ENCODE measurements at places on chromosomes 2 and 18. TPM values are rescaled to one million over a fixed set of nuclear protein-coding genes. Genes with fewer than 3 reads are reported as not detected.

The PPP1R1C gene
- total RNA-seq, result 0.97 TPM

- peaks cover 1% of the 10 kb centered on the region for H3K27me3 ChIP-seq
- H3K4me1 ChIP-seq, result peaks cover 2% of the 10 kb centered on the region
- no peak overlapping the region for H3K4me3 ChIP-seq
Measured at GRCh38 chr2:182824767-182825158, 41.7 kb downstream of the FRZB start.

GRCh38 chr2:217905395-217905794 is 97.4 kb downstream of the TNS1 start:
- H3K4me1 ChIP-seq, result peaks cover 33% of the 10 kb centered on the region
- peaks cover under 1% of the 10 kb centered on the region for H3K36me3 ChIP-seq
- peaks cover 15% of the 10 kb centered on the region for H3K27me3 ChIP-seq

DNA sequence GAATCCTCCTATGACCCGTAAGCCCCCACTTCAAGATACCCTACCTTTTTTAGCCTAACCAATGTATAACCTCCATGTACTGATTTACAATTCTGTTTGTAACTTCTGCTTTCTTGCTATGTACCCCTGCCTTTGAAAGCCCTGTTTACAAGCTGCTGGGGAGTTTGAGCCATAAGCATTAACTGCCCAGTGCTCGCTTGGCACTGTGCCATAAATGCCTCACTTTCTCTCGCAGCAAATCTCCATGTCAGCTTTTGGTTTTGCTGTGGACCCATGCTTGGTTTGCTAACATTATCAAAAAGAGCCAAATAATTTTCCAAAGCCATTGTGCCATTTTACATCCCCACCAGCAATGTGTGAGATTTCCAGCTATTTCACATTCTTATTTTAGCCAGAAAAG is 51.8 kb downstream of the TEX51 start:
- no peak for DNase-seq
- no peaks in the 10 kb centered on the region for H3K36me3 ChIP-seq
- no peaks in the 10 kb centered on the region for H3K4me1 ChIP-seq

DNA sequence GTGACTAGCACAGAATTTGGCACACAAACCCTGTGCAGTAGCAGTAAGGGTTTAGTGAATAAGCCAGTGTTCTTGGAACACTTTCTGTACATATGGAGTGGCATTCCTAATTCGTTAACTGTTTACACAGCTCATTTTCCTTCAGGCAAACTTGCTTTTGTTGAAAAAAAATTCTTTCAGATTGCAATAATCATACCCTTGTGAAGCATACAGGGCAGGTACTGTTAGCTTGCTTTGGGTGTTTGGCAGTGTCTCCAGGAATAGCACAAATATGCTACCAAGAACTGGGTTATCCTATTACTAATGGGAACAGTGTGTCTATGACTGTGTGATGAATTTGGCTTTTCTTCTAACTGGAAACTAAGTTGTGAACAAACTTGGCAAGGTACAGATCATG is 33.4 kb downstream of the UGP2 start:
- peaks cover 3% of the 10 kb centered on the region for H3K4me1 ChIP-seq
- H3K36me3 ChIP-seq, result peaks cover 20% of the 10 kb centered on the region
- H3K4me3 ChIP-seq, result no peak overlapping the region
- no peak overlapping the region for H3K27ac ChIP-seq
- peaks cover 2% of the 10 kb centered on the region for H3K27me3 ChIP-seq

The DES gene
- total RNA-seq, result 0.10 TPM

- peak; percentile 68 for DNase-seq
- H3K27me3 ChIP-seq, result peaks cover 7% of the 10 kb centered on the region
- peaks cover 25% of the 10 kb centered on the region for H3K4me1 ChIP-seq
- H3K36me3 ChIP-seq, result no peaks in the 10 kb centered on the region
- no peak overlapping the region for H3K27ac ChIP-seq
Measured at GRCh38 chr2:172556284-172557033, 569 bp downstream of the PDK1 start.

- DNase-seq, result no peak
- no peak overlapping the region for H3K27ac ChIP-seq
- H3K4me1 ChIP-seq, result peaks cover 4% of the 10 kb centered on the region
- H3K27me3 ChIP-seq, result no peaks in the 10 kb centered on the region
Measured at GRCh38 chr18:76260941-76261472, 234.0 kb downstream of the ZNF516 start.

The IAH1 gene
- total RNA-seq, result 37.5 TPM

The GALNT3 gene
- 3.6 TPM for total RNA-seq

GRCh38 chr2:9113262-9113661 is 93.3 kb upstream of the ASAP2 start:
- peaks cover 6% of the 10 kb centered on the region for H3K27me3 ChIP-seq
- DNase-seq, result no peak
- peaks cover 4% of the 10 kb centered on the region for H3K4me1 ChIP-seq
- no peaks in the 10 kb centered on the region for H3K36me3 ChIP-seq

DNA sequence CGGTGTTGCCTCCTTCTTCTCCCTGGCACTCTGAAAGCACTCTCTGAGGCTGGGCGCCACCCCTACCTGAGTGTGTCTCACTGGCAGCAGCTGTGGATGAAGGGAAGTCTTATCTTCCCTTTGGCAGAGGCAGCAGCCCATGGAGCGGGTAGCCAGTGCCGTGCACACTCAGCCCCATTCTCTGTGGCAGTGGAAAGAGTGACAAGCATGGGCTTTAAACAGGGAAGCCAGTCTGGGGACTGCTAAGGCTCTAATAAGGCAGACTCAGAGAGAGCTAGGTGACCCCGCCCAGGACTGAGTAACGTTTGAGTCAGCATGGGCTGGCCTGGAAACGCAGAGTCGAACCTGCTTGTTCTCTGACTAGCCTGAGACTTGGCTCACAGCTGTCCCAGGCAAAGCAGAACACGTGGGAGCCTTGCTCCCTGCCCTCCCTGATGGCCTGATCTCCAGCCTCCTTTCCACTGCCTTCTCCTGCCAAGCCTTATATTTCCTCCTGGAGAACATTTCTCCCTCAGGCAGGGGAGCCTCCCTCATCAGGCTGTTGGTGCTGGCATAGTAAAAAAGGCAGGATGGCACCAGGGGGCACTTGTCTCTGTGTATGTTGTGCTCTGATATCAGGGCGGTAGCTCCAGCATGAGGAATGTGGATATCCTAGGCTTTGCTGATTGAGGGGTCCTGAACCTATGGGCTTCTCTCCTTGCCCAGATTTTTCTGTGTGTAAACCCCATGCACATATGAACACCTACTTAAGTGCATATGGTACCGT is 93.9 kb upstream of the LGALSL start:
- H3K27ac ChIP-seq, result no peak overlapping the region
- H3K27me3 ChIP-seq, result peaks cover 9% of the 10 kb centered on the region
- H3K4me3 ChIP-seq, result no peak overlapping the region
- H3K4me1 ChIP-seq, result peaks cover 27% of the 10 kb centered on the region
- no peak for DNase-seq
- no peaks in the 10 kb centered on the region for H3K36me3 ChIP-seq

DNA sequence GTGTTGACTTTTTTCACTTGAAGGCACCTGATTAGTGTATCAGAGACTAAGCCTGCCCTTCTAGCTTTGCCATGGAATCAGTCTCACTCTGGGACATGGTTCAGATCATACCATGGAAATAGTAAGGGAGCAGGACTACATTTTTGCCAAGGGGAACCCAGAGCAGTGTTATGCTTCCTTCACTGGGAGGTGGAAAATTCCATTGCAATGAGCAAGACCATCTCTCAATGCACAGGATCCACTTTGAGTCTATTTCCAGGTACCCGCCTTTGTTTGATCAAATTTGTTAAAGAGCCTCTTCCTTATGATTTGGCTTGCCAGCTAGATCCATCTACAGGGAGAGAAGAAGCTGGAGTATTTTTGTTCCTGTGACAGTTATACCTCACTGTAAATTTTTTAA is 395.8 kb downstream of the MTX2 start:
- H3K27me3 ChIP-seq, result no peaks in the 10 kb centered on the region
- H3K4me1 ChIP-seq, result peaks cover 9% of the 10 kb centered on the region
- DNase-seq, result no peak

DNA sequence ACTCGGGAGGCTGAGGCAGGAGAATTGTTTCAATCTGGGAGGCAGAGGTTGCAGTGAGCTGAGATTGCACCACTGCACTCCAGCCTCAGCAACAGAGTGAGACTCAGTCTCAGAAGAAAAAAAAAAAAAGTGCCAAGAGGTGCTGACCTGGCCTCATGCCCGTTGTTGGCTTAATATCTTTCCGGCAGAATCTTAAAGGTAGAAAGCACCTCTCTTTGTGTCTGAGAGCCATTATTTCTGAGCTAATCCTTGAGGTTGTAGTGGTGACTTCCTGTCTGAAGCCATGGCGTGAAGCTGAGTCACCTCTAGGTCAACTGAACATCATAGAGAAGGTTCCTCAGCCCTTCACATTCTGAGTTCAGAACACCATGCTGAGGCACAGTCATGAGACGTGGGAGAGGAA is 60.4 kb downstream of the WDSUB1 start:
- peaks cover 10% of the 10 kb centered on the region for H3K27me3 ChIP-seq
- H3K4me3 ChIP-seq, result no peak overlapping the region
- peaks cover 67% of the 10 kb centered on the region for H3K36me3 ChIP-seq
- DNase-seq, result no peak
- peak overlapping the region; percentile 19 for H3K27ac ChIP-seq

DNA sequence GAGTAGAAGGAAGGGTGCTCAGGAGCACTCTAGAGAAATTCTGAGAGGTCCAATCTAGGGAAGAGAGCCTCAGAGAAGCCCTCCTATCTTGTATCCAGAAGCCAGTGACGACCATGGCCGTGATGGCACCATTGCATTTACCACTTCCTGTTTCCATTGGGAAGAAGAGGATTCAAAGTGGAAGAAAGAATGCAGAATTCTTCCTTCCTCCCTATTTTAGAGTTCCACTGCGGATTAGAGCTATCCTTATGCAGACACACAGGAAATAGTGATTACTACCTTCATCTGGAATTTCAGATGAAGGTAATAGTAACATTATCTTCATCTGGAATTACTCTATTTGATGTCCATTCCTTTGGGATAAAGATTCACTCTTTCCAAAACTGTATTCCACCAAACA is 45.6 kb upstream of the PCBP1 start:
- H3K4me3 ChIP-seq, result no peak overlapping the region
- DNase-seq, result no peak
- no peaks in the 10 kb centered on the region for H3K27me3 ChIP-seq
- H3K27ac ChIP-seq, result peak overlapping the region; percentile 19
- H3K36me3 ChIP-seq, result peaks cover 4% of the 10 kb centered on the region

The PDE6D gene
- 29.3 TPM for total RNA-seq

DNA sequence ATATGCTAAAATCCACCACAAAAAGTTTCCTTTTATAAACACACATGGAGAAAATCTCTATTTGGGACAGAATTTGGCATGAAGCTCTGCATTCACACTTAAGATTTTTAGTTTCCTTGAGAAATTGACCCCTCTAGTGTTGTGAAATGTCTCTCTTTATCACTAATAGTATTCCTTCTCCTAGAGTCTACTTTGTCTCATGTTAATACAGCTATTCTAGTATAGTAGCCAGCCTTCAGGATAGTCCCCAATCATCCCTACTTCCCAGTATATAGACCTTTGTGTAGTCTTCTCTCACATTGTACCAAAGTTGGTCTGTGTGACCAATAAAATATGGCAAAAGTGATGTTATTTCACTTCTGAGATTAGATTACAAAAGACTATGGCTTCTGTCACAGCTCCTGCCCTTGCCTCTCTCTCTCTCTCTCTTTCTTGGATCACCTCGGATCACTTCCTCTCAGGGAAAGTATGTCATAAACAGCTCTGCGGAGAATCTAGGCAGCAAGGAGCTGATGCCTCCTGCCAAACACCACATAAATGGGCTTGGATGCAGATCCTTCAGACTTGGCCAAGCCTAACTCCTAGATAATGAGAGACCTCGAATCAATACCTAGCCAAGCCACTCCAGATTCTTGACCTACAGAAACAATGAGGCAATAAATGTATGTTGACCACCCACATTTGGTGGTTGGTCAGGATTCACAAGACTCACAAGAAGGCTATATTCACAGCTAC is 59.7 kb upstream of the NABP1 start:
- DNase-seq, result no peak
- no peaks in the 10 kb centered on the region for H3K36me3 ChIP-seq
- H3K4me1 ChIP-seq, result no peaks in the 10 kb centered on the region
- H3K27ac ChIP-seq, result no peak overlapping the region

- peaks cover 15% of the 10 kb centered on the region for H3K27me3 ChIP-seq
- peaks cover 9% of the 10 kb centered on the region for H3K36me3 ChIP-seq
- peak overlapping the region; percentile 99 for H3K27ac ChIP-seq
- peak overlapping the region; percentile 98 for H3K4me3 ChIP-seq
- H3K4me1 ChIP-seq, result peaks cover 29% of the 10 kb centered on the region
Measured at GRCh38 chr18:3246635-3247239, 864 bp upstream of the MYL12A start.

DNA sequence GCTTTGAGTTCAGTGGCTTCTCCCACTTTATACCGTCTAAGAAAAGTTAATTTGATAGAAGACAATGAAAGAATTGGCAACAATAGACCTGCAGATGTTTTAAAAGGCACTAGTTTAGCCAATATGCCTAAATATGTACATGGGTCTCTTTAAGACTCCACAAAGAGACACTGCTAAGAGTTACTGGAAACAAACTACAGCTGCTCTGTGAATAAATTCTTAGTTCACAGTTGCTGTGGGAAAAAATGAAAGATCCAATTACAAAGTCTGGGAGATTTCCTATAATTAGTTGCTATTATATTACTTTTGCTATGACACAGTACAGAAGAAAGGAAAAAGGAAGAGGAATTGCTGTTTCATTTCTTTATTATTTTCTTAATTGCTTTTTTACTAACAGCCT is 34.3 kb downstream of the SCN9A start:
- H3K4me3 ChIP-seq, result no peak overlapping the region
- H3K27ac ChIP-seq, result no peak overlapping the region
- peaks cover 11% of the 10 kb centered on the region for H3K4me1 ChIP-seq
- no peak for DNase-seq
- H3K27me3 ChIP-seq, result no peaks in the 10 kb centered on the region
- no peaks in the 10 kb centered on the region for H3K36me3 ChIP-seq

DNA sequence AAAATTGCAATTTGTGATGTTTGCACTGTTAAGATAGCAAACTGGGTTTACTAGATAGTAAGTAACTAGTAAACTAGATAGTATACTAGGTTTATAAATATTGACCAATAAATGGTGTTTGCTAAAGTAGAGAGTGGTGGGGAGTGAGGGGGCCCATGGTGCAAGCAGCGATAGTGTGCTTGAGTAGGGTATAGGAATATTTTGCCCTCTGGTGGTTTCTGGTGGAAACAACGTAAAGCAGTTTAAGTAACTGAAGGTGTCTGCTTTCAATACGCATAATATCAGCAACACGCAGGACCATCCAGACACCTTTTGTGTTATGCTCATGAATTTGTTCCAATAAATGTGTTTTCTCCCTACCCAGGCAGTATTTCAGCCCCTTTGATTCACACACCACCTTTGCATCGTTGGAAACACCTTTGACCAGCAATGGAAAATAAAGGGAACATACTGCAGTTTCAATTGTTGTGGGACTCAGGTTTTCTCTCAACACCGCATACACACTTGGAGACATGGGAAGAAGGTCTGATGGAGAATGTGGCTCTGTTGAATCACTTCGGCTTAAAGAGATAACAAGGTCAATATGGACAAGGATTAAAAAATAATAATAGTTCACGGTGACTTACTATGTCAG is 16.7 kb upstream of the STAT1 start:
- peaks cover 9% of the 10 kb centered on the region for H3K4me1 ChIP-seq
- no peaks in the 10 kb centered on the region for H3K27me3 ChIP-seq
- H3K4me3 ChIP-seq, result no peak overlapping the region
- H3K27ac ChIP-seq, result no peak overlapping the region
- DNase-seq, result peak; percentile 27
